ENCODE measurements at places on chromosomes 4 and X.
A peak's percentile ranks its signal among the peaks of the same experiment; 100 is the strongest.

GRCh38 chr4:152591876-152592275 is 56.0 kb upstream of the FBXW7 start:
- no peak for DNase-seq

- no peak for DNase-seq
Measured at GRCh38 chr4:6492027-6492590, 19.7 kb upstream of the PPP2R2C start.

DNA sequence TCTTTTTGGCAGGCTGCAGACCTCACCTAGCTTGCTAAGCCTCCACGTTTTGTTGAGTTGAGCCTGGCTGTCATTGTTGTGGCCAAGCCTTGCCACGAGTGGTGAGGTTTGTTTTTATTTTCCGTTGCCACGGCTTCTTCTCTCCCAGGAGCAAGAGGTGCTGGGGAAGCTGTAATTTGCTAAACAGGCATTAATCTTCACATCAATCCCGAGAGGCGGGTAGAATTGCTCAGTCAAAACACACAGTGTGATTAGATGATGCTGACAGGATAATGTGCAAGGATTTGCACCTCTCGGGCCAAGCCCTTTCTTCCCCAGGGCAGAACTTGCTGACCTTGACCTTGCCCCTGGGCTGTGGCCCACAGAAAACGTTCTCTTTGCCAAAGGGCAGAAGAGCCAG is 72.2 kb upstream of the ATP6AP2 start:
- DNase-seq: no peak

DNA sequence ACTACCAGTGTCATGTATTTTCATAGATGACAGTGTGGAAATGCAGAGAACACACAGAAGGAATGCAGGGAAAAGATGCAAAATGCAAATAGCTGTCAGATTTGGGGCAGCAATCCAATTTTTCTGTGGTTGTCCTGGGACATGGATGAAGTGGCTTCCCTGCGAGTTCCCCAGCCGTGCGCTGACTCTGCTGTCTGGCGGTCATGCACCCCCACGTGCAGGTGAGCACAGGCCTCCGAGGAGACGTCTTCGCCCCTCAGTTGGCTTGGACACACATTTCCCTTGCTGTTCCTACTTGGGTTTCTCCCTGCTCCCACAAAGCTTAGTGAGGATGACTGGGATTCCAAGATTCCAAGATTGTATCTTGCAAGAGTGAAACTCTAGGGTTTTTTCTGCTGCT is 24.4 kb downstream of the BLOC1S4 start:
- no peak for DNase-seq

DNA sequence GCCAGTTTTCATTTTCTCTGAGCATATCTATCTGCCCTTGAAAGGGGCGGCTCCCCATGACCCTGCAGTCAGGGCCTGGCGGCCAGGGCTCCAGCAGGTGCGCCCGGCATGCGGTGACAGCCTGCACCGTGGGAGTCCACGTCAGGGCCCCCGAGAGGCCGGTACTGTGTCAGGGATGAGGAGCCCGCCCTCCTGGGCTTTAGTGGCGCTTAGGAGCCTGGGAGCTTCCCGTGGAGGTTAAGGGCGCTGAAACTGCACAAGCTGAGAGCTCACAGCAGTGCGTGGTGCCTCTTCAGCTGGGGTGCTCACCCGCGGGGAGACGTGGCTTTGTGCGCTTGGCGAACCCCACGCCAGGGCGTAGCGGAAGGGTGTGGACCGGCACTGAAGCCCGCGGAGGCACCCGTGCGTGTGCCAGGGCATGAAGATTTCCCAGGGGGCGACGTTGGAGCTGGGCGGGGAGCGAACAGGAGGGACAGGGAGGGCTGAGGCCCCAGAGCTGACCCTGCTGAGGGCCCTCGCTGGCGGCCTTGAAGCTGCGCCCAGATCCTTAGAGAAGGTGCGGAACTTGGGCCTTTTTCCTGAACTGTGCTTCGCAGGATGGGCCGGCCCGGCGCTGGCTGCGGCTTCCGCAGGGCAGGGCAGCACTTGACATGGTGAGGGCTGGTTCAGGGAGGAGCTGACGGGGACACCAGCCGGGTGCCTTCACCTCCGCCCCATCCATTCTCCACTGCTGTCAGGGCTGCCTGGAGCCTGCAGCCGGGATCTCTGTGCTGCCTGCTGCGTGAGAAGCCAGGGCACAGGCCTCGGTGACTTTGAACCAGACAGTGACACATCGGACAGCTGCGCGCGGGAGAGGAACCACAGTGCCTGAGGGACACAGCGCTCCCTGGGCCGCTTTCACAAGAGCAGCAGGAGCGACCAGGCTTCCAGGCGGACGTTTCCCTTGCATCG is 32.9 kb downstream of the HTT-AS start:
- DNase-seq: no peak

DNA sequence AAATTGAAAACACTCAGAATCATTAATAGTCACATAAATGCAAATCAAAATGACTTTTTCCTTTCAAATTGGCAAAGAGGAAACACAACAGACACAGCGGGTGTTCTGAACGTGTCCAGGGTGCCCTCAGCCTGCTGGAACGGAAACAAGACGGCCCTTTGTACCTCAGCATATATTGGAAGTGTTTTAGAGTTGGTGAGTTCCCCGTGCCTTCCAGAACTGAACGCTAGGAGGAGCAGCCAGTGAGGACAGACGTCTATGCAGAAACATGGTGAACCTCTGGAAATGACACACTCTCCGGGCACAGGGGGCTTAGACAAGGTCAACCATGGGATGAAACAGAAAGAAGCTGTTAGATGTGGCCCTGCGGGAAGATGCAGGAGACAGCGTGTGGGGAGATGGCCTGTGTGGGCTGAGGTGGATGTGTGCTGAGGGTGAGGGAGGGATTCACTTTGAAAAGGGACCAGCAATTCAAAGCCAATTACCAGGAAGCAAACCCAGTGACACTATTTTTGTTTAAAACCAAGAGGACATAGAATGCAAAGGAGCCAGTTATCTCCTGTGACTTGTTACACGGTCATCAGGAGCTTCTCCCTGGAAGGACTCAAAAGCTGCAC is 40.4 kb downstream of the RNF212 start:
- DNase-seq: no peak

DNA sequence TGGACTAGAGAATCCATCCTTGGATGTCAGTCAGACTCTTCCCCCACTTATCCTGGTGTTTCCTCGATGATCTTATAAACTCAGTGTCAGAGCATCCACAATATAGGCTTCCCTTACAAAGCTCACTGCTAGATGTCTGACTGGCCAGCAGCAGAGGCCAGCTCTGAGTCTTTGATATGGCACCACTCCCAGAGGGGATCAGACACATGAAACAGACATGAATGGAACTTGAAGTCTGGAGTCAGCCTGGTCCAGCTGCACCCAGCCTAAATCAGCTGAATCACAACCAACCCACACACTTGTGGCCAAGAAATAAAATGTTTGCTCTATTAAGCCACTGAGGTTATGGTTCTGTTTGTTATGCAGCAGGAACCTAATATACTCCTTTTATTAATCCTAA is 129.6 kb upstream of the MED14 start:
- DNase-seq: no peak

DNA sequence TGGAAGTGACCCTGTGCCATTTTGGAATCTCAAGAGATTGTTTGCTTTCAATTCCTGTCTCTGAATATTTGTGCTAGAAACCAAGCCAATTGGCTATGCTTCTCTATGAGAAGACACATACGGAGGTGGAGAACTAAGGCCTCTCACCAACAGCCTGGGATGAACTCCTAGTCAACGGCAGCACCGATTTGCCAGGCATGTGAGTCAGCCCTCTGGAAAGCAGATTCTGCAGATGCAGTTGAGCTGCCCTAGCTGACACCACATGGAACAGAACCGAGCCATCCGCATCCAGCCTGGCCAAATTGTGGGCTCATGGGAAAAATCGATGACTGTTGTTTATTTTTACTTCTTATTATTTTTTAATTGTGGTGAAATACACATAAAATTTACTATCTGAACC is 58.2 kb upstream of the WDFY3 start:
- no peak for DNase-seq

DNA sequence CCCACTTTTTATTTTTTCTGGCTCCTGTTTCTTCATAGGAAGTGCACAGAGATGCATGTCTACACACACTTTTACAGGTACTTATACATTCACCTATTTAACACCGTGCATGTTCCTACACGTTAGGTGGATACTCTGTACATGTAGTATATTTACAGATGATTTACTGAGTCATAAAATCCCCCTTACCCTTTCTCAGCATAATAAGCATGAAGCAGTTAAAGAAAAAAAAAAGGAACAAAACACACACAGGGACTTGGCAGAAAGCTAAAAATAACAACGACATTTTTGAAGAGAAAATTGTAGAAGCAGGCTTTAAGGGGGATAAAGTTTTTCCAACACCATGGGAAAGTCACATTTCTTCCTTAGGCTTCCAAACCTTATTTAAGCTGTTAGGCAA is 96.4 kb upstream of the IQCM start:
- no peak for DNase-seq

- DNase-seq: no peak
Measured at GRCh38 chrX:16678689-16679088, 28.7 kb downstream of the S100G start.

- no peak for DNase-seq
Measured at GRCh38 chrX:16653424-16653823, 3.5 kb downstream of the S100G start.

DNA sequence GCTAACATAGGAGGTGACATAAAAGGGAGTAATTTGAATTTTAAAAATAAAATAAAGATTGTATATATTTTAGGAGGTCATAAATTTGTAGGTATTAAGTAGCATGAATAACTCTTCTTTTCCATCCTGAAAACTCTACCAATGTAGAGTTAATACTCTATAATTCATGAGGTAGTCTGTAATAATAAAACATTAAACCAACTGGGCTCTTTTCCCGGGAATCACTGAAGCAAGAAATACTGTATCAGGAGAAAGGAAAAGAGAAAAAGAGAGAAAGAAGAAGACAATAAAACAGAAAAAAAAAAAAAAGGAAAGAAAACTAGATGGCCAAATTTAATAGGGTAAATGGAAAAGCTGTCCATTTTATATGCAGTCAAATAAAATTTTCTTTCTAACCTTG is 984.4 kb downstream of the CCSER1 start:
- no peak for DNase-seq

GRCh38 chrX:22060415-22061280 is 28.5 kb downstream of the PHEX start:
- DNase-seq: no peak

- DNase-seq: no peak
Measured at GRCh38 chr4:56261027-56261426, 126.3 kb downstream of the AASDH start.

- DNase-seq: no peak
Measured at GRCh38 chr4:171601091-171601490, 212.1 kb upstream of the GALNTL6 start.

DNA sequence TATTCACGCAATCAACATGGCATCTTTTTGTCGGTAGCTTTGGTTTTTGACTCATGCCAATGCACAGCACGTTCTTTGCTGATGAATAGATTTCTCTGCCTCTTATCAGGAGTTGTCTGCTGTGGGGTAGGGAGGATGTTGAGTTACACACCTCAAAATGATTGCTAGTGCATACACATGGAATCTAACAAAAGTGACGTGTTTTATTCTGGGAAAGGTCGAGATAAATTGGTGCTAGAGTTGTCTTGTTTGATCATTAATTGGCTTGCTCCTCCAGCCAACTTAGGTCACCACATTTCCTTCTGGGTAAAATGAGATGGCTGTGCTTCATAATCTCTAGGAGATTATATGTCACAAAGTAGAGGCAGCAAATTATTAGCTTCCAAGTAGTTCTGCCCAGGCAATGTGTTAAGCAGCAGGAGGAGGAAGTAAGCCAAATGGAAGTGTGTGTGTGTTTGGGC is 3.9 kb downstream of the RAB9A start:
- DNase-seq: no peak

GRCh38 chr4:1654216-1654955 is 29.7 kb downstream of the FAM53A start:
- DNase-seq: no peak

DNA sequence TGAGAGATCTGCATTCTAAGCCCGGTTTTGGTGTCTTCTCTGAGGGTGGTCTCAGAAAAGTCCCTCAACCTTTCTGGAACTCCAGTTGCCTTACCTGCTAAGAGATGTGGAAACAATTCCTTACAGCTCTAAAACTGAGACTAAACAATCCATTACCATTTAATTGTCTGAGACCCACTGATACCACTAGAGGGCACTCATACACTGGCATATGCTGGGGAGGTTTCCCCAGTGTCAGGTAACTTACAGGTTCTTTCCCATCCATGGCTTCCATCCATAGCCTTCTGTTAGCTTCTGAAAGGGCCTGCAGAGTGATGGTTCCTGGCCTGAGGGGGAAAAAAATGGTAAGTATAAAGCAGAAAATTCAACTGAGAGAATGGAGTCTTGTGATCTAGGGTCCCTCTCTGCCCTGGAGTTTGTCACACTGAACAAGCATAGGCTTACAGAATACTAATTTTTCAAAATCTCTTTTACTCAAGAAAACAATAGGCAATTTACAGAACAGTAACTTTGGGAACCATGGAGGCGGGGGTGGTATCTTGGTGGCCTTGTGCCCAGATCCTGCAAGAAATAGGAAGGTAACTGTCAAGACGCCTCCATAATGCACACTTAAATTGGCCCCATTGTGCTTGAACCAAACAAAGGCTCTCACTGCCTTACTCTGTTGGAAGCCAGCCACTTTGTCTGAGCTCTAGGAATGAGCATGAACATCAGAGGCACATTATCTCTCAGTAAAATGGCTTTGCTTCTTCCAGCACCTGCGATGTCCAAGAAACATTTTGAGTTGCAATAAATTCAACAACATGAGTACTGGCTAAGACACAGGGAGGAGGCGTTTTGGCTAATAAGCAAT is 236.1 kb downstream of the OPHN1 start:
- DNase-seq: no peak

GRCh38 chr4:157713342-157713741 is 459.5 kb downstream of the GASK1B start:
- DNase-seq: no peak

GRCh38 chr4:168659741-168660465 is 163.1 kb downstream of the PALLD start:
- peak; percentile 26 for DNase-seq

- no peak for DNase-seq
Measured at GRCh38 chr4:173910891-173911290, 372.6 kb downstream of the FBXO8 start.

DNA sequence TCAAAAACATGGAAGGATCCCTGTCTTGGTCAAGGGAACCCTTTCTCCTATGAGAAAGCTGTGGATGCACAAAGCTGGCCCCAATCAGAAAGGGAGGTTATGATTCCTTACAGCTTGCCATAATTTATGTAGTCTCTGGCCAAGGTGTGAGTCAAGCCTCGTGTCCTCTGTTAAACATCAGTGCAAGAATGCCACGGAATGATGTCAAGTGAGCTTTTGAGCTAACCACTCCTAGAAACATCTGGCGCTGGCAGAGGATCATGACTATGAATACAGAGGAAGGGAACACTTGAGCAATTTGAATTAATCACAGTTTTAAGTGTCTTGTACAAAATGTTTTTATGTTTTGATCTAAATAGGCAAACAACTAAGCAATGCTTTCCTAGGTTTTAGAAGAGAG is 51.5 kb upstream of the RAP2C start:
- peak; percentile 90 for DNase-seq

DNA sequence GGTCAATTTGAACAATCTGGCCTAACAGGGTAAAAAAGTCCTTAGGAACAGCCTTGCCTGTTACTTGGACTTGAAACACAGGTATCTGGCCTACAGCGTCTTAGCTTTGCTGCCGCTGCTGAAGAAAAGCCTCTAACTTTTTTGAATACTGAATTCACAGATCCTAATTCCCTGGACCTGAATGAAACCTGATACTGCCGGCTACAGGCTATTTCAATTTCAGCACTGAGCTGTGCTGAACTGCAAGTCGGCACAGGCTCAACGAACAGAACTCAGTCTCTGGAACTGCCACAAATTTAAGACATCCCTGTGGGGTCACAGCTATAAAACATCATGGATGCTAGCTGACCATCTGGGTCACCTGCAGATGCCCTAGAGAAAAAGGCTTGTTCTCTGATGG is 7.2 kb downstream of the NR0B1 start:
- DNase-seq: no peak

All from skeletal muscle cell (primary cell).